ENCODE measurements at places on chromosomes 2 and 18.

DNA sequence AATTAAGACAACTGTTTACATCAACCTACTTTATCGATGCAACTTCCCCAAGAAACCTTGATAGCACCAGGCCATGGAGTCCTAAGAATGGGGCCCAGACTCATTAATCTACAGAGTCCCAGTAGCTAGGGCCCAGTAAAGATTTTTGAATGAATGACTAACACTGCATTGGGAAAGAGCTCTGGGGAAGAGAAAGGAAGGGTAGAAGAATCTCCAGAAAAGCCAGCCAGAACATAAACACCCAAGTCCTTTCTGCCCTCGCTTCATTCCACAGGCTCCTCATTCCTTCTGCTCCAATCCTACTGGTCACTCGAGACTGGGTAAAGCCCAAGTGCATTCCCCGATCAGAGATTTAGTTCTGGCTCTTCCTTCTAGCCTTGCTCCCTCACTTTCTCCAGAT, 44.3 kb downstream of the CYRIA start:
- DNase-seq = no peak
- H3K27me3 ChIP-seq = peaks cover 30% of the 10 kb centered on the region
- H3K27ac ChIP-seq = no peak overlapping the region
- peaks cover 24% of the 10 kb centered on the region for H3K4me1 ChIP-seq

GRCh38 chr2:73114273-73114867, 1.6 kb upstream of the RAB11FIP5 start:
- H3K36me3 ChIP-seq = no peaks in the 10 kb centered on the region
- no peak for DNase-seq
- no peaks in the 10 kb centered on the region for H3K27me3 ChIP-seq
- peaks cover 25% of the 10 kb centered on the region for H3K4me1 ChIP-seq
- H3K4me3 ChIP-seq = peak overlapping the region; percentile 75

DNA sequence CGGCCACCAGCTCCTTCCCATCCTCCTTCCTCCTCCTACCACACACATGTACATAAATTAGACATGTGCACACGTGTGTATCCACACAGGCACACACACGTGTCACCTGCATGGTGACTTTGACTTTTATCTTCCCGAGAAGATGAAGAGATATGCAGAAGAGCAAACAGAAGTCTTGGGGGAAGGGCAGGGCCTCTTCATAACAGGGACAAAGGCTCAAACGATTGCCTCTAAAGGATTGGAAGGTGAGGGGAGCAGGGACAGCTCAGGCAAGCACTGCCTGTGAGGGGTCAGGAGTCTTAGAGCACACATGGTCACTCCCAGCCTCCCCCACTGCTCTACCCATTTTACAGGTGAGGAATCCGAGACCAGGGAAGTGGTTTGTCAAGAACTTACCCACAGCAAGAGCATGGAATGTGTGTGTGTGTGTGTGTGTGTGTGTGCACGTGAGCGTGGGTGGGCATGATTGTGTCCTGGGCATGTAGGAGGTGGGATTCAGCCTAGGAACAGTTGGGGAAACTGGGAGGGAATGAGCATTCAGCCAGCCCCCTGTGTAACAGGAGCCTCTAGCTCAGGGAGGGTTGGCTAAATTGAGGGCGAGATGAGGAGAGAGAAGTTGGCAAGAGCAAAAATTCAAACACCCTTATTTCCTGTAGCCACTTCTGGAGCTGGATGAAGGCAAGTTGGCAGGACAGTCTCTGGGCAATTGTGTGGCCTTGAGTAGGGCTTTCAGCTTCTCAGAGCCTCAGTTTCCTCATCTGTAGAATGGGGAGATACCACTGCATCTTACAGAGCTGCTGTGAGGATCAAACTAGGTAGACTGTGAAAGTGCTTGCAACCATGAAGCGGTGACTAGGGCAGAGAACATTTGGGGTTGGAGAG, 24.2 kb downstream of the CIB4 start:
- H3K27me3 ChIP-seq = peaks cover 36% of the 10 kb centered on the region
- H3K4me1 ChIP-seq = peaks cover 3% of the 10 kb centered on the region
- DNase-seq = no peak
- no peaks in the 10 kb centered on the region for H3K36me3 ChIP-seq

DNA sequence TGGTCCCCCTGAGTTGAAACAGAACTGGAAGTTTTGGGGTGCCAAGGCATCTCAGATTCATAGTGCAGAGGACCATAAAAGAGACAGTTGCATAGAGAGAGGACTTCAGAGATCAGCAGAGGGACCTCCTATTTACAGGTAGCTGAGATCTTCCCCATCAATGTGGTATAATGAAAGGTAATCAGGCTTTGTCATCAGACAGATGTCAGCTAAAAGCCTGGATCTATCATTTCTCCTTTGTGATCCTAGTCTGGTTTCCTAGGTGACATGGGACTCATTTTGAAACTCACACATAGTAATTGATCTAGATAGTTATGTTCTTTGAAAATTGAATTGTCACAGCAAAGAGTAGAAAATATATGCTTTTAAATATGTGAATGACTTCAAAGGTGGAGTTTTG, 443.5 kb upstream of the MAP2 start:
- no peak for DNase-seq
- no peaks in the 10 kb centered on the region for H3K27me3 ChIP-seq
- no peaks in the 10 kb centered on the region for H3K4me1 ChIP-seq
- no peaks in the 10 kb centered on the region for H3K36me3 ChIP-seq
- no peak overlapping the region for H3K4me3 ChIP-seq

DNA sequence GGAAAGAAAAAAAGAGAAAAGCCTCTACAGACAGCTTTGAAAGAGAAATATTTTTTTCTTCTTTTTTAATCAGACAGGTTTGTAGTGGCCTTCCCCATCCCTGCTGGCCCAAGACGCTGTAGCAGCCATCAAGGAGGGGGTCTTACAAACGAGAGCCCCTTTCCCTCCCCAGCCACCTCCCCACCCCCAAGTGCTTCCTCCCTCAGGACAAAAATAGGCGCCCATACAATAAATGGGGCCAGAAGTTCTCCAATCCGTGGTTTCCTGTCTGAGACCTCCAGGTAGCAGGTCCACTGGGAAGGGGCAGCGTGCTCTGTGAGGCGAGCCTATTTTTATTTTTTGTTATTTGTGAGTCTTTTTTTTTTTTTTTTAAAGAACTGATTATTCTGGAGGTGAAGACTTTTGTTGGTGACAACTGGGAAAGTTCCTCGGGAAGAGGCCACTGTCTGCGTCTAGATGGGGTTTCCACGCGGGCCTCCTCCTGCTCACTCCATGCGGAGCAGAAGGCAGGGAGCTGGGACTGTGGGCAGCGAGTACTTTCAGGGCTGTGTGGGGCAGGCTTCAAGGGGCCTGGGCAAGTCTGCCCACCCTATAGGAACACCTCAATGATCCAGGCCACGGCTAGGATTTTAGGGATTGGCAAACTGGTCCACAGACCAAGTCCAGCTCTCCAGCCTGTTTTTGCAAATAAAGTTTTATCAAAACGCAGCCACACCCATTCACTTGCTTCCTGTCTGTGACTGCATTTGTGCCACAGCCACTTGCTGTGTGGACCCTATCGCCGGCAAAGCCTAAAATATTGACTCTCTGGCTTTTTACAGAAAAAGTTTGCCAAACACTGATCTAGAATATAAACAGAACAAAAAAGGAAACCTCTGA, 139.6 kb downstream of the CTIF start:
- H3K27me3 ChIP-seq = no peaks in the 10 kb centered on the region
- DNase-seq = no peak
- H3K4me1 ChIP-seq = peaks cover 2% of the 10 kb centered on the region
- H3K4me3 ChIP-seq = no peak overlapping the region
- H3K36me3 ChIP-seq = no peaks in the 10 kb centered on the region
- no peak overlapping the region for H3K27ac ChIP-seq

GRCh38 chr2:32671885-32672533, 44.2 kb downstream of the TTC27 start:
- no peak overlapping the region for H3K4me3 ChIP-seq
- H3K36me3 ChIP-seq = peaks cover 2% of the 10 kb centered on the region
- no peak for DNase-seq
- peak overlapping the region; percentile 9 for H3K27ac ChIP-seq

GRCh38 chr2:15643791-15644585, 52.3 kb downstream of the DDX1 start:
- no peak for DNase-seq
- H3K4me1 ChIP-seq = no peaks in the 10 kb centered on the region
- H3K4me3 ChIP-seq = no peak overlapping the region
- peaks cover 11% of the 10 kb centered on the region for H3K27me3 ChIP-seq
- H3K27ac ChIP-seq = no peak overlapping the region
- H3K36me3 ChIP-seq = no peaks in the 10 kb centered on the region

GRCh38 chr2:68774569-68775271, 40.1 kb downstream of the ARHGAP25 start:
- peak overlapping the region; percentile 94 for H3K27ac ChIP-seq
- peak overlapping the region; percentile 93 for H3K4me3 ChIP-seq
- H3K4me1 ChIP-seq = peaks cover 84% of the 10 kb centered on the region
- no peaks in the 10 kb centered on the region for H3K27me3 ChIP-seq
- no peak for DNase-seq

DNA sequence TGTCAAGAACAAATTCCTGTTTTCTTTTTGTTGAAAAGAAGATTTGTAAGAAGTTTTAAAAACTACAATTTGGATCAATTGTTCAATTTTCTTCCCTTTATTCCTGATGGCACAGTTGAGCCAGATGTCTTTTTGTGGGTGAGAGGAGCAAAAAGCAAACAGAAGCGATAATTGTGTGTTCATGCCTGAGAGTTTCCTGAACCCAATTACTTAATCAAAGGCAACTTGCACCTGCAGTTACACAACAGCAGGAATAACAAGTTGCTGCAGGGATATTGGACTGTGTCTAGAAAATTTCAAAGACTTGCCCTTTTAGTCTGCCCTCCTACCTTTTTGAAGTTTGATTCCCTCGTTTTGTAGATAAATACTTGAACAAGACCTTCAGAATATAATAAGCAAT, 383.6 kb downstream of the DSEL start:
- no peaks in the 10 kb centered on the region for H3K27me3 ChIP-seq
- no peak for DNase-seq
- H3K4me1 ChIP-seq = peaks cover 2% of the 10 kb centered on the region
- no peak overlapping the region for H3K27ac ChIP-seq
- H3K4me3 ChIP-seq = no peak overlapping the region
- no peaks in the 10 kb centered on the region for H3K36me3 ChIP-seq

GRCh38 chr2:195848119-195848899, 191.3 kb downstream of the SLC39A10 start:
- DNase-seq = no peak
- H3K27ac ChIP-seq = peak overlapping the region; percentile 3
- H3K4me1 ChIP-seq = no peaks in the 10 kb centered on the region
- H3K27me3 ChIP-seq = peaks cover 7% of the 10 kb centered on the region

GRCh38 chr18:6963452-6964097, 154.0 kb downstream of the LAMA1 start:
- H3K27ac ChIP-seq = no peak overlapping the region
- H3K36me3 ChIP-seq = no peaks in the 10 kb centered on the region
- no peak overlapping the region for H3K4me3 ChIP-seq
- H3K4me1 ChIP-seq = no peaks in the 10 kb centered on the region

- H3K36me3 ChIP-seq = no peaks in the 10 kb centered on the region
- peaks cover 42% of the 10 kb centered on the region for H3K27me3 ChIP-seq
- no peaks in the 10 kb centered on the region for H3K4me1 ChIP-seq
- H3K4me3 ChIP-seq = no peak overlapping the region
Measured at GRCh38 chr2:23436346-23437098, 51.5 kb downstream of the KLHL29 start.

GRCh38 chr2:189685540-189686229, 11.2 kb downstream of the ANKAR start:
- peaks cover 2% of the 10 kb centered on the region for H3K36me3 ChIP-seq
- H3K4me1 ChIP-seq = peaks cover 30% of the 10 kb centered on the region
- DNase-seq = no peak
- H3K4me3 ChIP-seq = no peak overlapping the region
- no peak overlapping the region for H3K27ac ChIP-seq

Data from T-helper 17 cell (primary cell).